Stimulated activated CD4-positive, alpha-beta T cell treated with anti-CD3 and anti-CD28 coated beads, Interleukin-15, amount 100 ng/mL, for 1 hour (primary cell): ENCODE measurements at places on chromosomes 7 and 10.
A peak's percentile ranks its signal among the peaks of the same experiment; 100 is the strongest.

DNA sequence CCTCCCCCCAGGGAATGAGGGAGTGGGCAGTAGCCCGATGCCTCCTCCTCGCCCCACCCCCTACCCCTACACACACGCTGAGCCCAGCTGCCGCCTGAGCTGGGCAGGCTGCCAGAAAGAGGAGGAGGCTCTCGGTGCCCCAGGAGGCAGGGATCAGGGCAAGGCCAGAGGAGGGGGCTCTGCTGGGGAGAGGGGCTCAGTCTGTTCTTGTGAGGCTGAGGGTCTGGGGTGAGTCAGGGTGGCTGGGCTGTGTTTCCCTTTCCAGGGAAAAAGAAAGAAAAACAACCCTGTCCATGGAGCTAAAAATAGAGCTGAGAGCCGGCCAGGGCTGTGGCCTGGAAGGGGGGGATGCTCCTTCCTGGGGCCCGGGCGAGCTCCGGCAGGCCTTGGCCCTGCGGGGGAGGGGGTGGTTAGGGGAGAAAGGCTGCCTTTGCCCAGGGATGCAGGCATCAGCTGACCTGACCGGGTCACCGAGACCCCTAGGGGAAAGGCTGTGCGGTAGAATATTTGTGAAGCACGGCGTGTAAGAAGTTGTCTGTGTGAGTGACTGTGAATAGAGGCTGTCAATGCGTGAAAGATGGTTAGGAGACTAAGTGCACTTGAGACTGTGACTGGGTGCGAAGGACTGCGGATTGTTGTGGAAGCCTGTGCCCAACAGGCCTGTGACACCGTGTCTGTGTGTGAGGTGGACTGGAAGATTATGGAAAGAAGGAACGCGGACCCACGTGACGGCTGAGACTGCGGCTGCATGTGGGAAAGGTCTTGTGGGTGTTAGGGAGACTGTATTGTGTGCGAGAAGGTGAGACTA, 1.2 kb upstream of the LZTS2 start:
- DNase-seq = peak; percentile 45

- no peak for DNase-seq
Observed at GRCh38 chr10:55460008-55460407, 659.0 kb upstream of the PCDH15 start.

GRCh38 chr10:32148864-32149251, 92.6 kb upstream of the KIF5B start:
- no peak for DNase-seq

GRCh38 chr10:60035984-60036383, 129.6 kb upstream of the CCDC6 start:
- DNase-seq = no peak

DNA sequence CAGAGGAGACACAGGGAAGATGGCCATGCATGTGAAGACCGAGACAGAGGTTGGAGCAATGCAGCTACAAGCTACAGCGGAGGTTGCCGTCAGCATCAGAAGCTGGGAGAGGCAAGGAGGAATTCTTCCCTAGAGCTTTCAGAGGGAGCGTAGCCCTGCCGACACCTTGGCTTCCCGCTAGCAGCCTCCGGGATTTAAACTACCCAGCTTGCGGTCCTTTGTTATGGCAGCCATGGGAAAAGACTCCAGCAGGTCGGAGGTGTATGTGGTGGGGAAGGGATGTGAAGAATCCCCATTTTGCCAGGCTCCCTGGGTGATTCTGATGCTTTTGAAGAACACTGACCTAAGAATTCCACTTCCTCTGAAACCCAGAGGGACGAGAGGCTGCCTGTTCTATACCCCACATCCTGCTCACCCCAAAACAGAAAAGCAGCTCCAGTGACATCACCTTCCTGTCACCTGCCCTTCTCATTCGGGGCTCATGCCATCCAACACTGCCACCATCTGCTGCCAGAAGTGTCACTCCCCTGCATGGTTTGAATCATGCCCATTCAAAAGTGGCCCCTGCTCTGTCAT, 3.3 kb upstream of the SEPHS1 start:
- no peak for DNase-seq

- DNase-seq = no peak
Observed at GRCh38 chr7:20514364-20514763, 101.1 kb upstream of the ABCB5 start.

DNA sequence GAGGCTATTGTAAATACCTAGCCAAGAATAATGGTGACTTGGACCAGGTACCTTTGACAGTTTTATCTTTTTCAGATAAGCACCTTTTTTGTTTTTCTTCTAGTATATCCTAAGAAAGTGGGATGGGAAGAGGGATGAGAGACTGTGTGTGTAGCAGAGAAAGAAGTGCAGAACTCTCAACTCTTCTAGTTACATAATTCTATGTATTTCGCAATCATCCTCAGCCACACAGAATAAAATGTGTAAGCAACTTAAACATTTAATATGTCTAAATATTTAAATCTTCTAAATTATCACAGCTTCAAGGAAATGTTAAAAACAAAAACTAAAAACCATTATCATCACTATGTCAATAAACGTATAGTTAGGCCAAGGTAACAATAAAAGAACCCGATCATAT, 42.6 kb upstream of the GSAP start:
- DNase-seq = no peak

DNA sequence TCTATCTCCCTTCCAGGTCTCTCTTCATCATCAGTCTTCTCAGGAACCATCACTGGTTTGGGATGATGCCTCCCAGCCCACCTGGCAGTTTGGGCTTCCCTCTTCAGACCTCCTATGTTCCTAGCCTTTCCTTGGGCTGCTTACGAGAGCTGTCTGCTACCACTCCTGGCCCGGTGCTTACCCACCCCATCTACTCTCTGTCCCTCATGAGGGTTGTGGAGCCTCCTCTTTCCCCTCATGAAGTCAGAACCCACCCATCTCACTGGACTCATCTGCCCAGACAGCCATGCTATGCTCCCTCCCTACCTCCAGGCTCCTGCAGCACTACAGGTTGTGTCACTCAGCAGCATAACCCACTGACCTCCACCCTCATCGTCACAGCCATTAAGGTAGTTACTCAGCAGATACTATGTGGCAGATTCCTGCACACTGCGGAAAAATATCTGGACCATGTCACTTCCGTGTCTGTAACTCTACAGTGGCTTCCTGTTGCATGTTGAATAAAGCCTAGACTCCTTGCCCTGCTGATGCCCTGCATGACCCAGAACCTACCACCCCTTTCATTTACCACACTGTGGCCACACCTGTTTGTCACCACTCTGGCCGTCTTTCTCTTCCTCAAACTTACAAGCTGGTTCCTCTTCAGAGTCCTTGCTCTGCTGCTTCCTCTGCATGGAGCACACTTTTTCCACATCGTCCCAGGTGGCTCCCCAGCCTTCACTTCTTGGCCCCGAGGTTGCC, 2.0 kb downstream of the DBNL start:
- DNase-seq = no peak

DNA sequence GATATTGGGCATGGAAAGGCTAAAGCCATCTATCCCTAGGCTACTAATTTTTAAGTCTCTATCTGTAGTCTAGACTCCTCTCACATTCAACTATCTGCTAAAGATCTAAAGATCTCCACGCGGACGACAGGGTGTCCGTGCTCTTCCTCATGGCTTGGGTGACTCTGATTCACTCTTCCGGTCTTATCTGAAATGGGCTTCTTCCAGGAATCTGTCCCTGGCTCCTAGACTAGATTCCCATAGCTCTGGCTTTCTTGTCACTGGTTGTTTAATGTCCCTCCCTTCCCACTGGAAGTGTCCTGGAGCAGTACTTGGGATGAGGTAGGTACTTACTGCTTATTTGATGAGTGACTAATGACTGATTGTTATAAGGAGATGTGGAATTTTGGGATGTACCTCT, 62.0 kb upstream of the PODXL start:
- DNase-seq = no peak

GRCh38 chr10:131230641-131231322, 80.7 kb downstream of the TCERG1L start:
- DNase-seq = no peak

DNA sequence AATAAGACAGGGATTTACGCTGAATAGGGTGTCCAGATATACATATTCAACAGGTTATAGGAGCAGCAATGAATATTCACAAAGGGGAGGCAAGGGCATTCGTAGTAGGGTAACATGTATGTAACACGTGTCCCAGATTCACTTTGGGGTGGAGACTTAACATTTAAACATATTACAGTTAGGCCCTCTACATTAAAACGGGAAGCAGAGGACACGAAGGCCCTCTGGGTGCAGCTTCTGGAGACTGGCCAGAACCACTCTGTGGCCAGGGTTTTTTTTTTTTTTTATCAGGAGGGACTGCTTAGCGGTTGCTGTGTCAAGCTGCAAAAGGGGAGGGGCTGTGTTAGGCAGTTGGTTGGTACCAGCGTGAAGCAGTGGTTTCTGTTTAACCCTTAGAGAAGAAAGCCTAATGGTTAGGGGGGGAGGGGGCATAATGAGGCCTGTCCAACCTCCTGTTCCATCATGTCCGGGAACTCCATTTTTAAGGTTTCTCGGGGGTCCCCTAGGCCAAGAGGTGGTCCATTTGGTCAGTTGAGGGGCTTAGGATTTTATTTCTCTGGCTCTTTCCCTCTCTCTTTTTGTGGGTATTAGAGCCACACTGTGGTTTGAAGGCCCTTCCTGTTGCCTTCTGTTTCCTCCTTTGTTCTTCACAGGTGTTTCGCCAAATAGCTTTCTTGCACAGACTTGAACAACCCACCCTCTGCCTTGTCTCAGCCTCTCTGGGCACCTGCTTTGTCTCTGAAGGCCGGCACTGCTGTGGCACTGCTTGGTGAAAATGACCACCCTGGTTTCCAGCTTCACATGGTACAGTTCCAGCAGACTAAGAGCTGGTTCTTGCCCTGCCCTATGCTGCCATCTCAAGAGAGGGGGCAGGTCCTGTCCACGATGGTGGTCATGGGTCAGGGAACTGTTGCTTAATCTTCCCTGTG, 26.4 kb downstream of the PRF1 start:
- no peak for DNase-seq

GRCh38 chr7:2824026-2824677, 20.0 kb downstream of the GNA12 start:
- DNase-seq = no peak

GRCh38 chr7:31116615-31117014, 64.5 kb downstream of the ADCYAP1R1 start:
- DNase-seq = no peak

- no peak for DNase-seq
Observed at GRCh38 chr7:89246196-89246595, 450.7 kb upstream of the TEX47 start.

DNA sequence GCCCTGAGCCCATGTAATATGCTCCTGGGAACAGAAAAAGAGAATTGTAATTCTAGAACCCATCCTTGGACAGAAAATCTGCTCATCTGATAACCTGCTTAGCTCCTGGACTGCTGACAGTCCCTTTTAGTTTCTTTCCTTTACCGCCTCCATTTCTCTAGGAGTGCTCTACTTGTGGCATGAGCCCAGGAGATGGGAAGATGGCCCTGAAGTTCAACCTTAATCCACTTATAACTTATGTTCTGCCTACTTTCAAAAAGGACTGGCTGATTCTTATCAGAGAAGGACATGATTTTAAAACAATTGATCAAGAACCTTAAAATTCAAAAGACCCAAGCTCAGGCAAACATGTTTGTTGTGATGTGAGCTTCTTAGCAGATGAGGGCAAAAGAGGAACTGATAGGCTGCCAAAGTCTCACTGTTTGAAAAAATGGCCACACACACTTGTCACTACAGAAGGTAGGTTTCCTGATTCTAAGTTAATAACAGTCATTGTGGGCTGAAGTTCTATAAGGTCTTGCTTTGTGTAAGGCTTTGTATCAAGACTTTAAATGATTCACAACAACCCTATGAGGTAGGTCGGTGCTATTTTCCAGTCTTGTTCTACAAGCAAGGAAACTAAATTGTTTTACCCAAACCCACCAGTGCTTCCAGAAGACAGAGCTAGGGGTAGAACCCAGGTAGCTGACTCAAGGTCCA, 94.3 kb upstream of the AFAP1L2 start:
- DNase-seq = no peak

GRCh38 chr10:48779546-48780152, 95.0 kb downstream of the WDFY4 start:
- no peak for DNase-seq

GRCh38 chr10:79262131-79262530, 85.1 kb upstream of the PPIF start:
- DNase-seq = no peak

DNA sequence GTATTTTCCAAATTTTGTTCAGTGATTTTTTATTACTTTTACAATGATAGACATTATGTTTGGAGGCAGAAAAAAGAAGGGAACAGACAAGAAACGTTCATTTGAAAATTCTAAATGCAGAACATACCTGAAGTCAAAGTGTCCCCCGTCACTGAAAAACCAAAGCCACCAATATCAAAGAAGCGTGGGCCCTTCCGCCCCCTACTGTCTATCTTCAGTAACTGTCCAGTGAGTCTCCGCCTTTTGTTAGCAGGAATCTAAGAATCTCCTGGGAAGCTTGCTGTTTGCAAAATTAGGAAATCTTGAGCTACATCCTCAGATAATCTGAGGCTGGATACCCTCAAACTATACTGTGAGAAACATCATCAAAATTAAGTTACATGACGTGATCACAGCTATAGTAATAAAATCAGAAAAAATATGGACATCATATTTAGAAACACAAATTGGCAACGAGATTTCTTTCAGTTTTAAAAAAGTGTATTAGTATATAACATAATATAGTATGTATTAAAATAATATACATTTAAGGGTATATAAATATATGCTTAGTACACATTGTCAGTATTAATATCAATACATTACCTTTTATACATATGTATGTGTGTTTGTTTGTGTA, 169.3 kb upstream of the AKR1E2 start:
- peak; percentile 16 for DNase-seq

- no peak for DNase-seq
Observed at GRCh38 chr10:74282848-74283210, 131.8 kb downstream of the ADK start.

- no peak for DNase-seq
Observed at GRCh38 chr10:90822508-90822907, 35.3 kb downstream of the HTR7 start.

- no peak for DNase-seq
Observed at GRCh38 chr7:31478721-31479120, 35.2 kb upstream of the ITPRID1 start.

DNA sequence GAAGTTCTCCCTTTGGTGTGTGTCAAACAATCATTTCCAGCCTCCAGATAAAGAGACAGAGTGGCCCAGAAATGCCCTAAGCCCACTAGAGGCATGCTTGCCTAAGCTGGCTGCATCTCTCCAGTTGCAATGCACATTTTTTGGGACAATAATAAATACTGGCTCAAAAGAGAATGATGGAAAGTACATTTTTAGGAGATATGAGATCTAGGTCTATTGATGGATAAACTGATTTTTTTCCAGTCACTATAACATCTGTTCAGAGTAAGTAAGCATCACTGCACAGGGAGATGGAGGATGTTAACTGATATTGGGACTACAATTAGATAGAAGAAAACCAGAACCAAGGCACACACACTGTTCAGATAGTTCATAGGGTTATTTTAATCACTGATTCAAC, 553.0 kb downstream of the GRM8 start:
- DNase-seq = no peak

- no peak for DNase-seq
Observed at GRCh38 chr10:64040781-64041180, 519.6 kb downstream of the REEP3 start.
